ENCODE measurements at places on chromosomes 1 and 21.

DNA sequence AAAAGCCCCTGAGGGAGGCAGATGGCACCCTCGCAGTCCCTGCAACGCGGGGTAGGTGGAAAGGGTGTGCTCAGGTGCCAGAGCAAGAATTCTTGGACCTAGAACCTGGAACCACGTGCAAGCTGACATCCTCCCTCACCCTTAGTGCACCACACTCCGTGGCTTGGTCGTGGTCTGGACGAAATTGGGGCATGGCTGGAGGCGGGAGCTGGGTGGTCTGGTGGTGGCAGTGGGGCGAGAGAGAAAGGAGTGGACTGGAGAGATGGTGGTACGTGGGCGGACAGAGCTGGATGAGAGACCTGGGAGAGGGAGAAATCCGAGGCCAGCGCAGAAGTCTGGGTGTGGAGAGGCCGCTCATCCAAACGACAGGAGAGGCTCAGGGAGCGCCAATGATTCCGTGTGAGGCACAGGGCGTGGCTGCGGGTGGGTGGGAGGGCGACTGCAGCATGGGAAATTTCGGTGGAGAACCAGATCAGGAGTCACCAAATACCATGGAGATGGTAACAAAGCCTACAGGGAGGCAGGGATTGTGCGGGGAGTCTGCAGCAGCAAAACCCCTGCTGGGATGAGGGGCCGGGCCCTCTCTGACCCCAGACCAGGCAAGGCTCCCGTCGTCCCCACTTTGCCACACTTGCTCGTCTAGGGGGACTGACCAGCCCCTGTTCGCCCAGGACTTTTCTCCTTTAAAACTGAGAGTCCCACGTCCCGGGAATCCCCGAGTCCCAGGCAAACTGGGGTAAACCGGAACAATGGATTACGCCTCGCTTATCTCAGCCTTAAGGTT is 31.9 kb downstream of the CDCP2 start:
- no peak for DNase-seq

GRCh38 chr1:64173336-64173940 is 30.0 kb upstream of the UBE2U start:
- no peak for DNase-seq

DNA sequence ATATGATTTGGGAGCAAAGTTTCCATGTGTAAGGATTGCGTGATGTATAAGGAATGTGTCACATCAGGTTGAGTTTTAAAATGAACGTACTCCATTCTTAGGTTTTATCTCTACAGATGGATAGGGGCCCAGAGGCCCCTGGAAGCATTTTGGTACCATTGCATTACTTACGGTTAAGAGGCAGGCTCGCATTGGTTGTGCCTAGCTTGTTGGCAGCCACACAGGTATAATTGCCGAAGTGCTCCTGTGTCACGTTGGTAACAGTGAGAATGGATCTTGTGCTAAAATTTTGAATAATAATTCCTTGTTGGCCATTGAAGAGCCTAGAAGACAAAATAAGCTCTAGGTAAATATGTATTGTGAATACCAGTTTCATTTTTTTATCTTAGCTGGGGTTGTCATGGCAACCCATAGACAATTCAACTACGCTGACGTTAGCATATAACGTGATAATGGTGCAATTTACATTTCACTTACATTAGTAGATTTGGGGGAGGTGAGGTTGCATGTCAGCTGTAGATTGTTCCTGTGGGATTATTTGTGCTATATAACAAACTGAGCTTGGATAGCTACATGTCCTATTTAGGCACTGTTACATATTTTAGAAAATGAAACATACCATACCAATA is 511.9 kb upstream of the ZRANB2 start:
- DNase-seq = no peak

DNA sequence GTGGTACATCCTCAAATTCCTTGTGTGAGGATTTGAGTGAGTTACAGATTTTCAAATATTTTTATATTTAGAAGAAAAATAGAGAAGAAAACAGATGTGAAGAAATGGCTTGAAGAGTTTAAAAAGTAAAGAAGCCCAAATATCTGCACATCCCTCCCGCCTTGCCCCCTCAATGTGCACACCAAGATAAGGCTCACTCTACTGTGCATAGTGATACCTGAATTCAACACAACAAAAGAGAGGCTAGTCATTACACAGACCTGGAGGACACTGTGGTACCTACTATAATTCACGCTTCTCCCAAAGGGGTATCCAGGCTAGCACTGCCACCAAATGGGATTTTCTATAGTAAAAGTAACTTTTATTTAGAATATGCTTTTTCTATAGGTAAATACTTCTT is 44.0 kb upstream of the SYT2 start:
- no peak for DNase-seq

GRCh38 chr21:34008618-34009017 is 64.8 kb upstream of the MRPS6 start:
- DNase-seq = no peak

DNA sequence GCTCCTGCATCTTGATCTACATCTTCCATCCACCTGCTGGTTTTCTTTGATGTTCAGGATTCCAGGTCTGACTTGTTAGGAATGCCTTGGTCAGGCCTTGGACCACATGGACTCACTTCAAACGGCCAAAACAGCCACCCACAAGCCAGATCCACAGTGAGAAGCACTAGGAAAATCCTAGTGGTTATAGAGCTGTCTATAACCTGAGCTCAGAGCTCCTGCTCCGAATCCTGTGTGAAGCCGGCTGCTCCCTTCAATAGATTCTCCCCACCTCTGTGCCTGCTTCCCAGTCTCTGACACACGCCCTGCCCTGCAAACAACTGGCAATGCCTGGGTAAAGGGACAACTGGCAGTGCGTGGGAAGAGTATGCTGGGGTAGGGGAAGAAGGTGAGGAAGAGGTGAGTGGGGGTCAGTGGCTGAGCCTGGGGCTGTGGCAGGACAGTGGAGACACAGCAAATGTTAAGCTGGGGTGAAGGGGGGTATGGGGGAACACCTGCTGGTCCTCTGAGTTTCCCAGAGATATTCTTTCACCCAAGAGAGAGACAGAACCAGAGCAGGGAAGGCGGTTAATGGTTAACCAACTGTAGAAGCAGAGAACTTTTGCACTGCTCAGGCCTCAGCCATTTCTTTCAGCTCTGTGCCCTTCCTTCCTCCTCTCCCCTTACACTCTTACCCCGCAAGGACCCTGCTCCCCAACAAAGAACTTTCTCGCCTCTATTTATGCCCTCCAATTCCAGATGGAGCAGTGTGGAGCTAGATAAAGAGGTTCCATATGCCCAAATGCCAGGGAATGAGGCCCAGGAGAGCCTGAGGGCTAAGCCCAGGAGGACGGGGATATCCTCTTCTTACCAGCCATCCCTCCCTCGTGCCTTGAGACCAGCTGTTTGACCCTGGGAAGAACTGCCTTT is 4.5 kb downstream of the PLXNA2 start:
- no peak for DNase-seq

DNA sequence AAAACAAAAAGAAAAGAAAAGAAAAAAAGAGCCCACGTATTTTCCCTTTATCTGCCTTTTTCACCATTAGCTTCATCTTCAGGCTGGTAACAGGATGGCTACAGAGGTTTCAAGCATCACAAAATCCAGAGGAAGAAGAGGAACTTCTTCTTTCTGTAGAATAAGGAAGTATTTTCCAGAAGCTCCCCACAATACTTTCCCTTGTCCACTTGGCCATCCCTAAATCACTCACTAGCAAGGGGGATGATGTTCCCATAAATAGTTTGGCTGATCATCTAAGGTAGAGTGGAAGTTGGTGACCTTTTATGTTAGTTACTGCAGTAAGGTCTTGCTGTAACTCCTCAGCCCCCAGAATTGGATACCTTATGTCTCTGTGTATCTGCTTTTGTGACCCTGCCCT is 45.1 kb upstream of the RNF11 start:
- DNase-seq = no peak

DNA sequence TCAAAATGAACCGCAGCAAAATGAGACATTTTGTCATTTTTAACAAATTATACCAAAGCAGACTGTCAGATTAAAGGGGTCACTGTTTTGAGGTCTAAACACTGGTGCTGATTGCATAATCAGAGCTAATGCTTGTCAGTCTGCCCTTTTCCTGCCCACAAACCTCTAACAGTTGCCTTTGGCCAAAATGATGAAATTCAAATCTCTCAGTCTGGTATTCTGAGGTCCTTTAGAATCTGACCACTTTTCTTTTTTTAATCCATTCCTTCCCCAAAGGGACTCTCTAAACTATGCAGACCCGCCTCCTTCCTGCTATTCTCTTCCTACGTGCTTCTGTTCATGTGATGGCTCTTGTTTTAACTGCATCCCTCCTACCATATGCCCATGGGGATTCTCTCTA is 145.2 kb upstream of the SPATA6 start:
- DNase-seq = no peak

All from NCI-H2081 treated with DMSO at 0.1 percent for 48 hours (cell line).